ENCODE measurements at places on chromosomes 3 and 15.

- DNase-seq = peak; percentile 79
These were observed 3.2 kb upstream of the LSG1 start for GRCh38 chr3:194675081-194675640.

DNA sequence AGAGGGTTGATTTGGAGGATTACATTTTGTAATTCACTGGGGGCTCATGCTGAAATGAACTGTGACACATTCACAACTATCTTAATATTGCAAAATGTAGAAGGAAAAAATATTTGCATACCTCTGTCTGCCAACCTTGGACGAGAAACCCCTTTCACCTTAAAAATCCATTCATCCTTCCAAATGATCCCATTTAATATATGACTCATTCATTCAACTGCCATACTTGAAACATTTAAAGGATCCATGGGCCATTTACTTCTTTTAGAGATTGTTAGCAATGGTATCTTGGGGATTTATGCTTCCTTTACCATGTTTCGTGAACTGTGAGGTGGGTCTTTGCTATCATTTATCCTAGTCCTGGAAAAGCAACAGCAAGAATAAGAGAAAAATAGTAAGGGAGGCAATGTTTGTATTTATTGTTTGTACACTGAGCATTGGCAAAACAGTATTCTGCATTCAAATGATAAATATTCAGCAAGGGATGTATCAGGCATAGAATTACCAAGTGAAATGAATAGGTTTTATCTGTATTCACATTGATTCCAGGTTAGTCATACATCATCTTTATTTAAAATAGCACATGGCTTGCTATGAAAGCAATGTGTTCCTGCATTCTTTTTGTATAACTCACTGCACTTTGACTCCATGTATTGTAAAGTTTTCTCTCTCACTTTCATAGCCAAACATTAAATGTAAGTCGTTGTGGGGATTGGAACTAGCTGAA is 378.1 kb downstream of the NSUN3 start:
- no peak for DNase-seq

DNA sequence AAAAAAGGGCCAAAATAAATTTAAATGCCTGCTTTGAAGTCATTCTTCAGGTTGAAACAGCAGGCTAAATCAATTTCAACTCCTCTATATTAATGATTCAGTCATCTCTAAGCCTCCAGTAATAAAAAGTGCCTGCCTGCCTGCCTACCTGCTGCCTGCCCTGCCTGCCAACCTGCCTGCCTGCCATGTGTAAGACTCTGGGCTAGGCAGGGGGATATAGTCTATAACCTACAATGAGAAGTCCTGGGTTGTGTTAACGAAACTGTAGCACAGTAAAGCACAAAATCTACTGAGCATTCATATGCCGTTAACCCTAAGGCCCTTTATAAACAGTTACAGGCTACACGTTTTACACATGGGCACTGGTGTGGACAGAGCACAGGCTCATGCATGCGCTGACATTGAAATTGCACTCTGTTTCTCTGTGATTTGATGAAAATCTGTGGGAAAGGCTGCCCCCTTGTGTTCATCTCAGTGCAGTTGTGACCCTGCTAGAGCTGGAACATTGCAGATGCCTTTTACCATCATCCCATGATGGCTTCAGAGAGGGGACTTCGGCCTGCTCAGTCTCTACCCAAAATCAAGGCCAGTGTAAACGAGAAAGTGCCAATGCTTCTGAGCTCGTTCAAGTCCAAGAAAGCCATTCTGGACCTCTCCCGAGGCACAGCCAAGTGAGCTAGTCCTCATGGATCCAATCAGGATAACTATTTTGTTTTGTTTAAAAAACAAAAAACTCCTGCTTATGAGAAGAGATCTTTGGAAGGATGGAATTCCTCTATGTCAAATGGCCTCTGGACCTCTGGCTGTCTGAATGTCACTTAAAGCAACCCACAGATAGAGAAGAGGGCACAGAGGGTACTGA is 64.6 kb downstream of the EFL1 start:
- DNase-seq = peak; percentile 73

GRCh38 chr3:106814231-106814630 is 563.0 kb upstream of the CCDC54 start:
- DNase-seq = no peak

DNA sequence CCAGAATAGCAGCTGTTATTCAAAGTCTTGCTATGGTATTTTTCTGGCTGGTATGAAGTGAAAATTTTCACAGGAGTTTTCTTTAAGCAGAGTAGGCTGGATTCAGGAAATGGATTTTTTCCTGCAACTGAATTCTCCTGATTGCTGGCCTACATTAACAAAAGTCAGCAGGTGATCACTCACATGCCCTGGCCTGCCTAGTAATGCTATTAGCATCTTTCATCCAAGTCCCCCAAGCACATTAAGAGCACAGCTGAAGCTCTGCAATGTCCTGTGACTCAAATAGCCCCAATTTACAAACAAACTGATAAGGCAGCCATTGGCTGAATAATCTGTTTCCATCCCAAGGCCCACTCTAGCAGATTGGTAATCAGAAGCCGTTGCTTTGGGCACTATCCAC is 688.3 kb upstream of the LMCD1 start:
- no peak for DNase-seq

- no peak for DNase-seq
These were observed 187.5 kb downstream of the DTWD1 start for GRCh38 chr15:49808341-49808740.

GRCh38 chr3:132789959-132790358 is 67.8 kb upstream of the NPHP3 start:
- DNase-seq = no peak

GRCh38 chr3:171497468-171497867 is 37.3 kb upstream of the TNIK start:
- no peak for DNase-seq

GRCh38 chr3:137032465-137033120 is 74.8 kb downstream of the IL20RB start:
- peak; percentile 91 for DNase-seq

DNA sequence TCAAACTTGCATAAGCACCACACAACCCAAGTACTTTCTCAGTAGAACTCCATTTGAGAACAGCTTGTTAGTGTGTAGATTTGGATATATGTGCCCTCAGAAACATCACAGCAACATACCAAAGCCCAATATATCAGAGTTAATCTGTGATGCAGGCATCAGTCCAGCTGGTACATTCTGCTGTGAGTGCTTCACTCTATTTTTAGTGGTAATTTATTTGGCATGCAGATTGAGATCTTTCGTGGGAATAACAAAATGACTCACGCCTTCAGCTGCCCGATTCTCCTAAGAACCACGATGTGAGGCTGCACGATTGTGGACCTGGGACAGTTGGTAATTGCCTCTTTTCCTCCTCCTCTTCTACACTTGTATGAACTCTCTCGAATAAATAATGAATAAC is 730.7 kb downstream of the SQOR start:
- DNase-seq = no peak

DNA sequence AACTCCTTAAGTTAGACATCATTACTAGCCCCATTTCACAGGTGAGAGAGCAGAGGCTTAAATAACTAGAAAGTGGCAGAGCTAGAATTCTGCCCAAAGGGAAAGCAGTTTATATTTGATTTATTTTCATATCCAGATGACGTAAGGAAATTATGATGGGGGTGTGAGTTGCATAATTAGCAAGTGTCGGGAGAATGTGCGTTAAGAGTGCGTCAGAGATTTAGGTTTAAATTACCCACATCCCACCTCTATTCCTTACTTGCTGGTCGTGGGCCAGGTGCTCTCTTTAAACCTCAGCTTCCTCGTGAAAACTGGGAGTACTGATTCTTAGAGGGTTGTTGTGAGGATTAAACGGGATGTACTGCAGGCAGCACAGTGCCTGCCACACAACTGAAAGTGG is 32.3 kb downstream of the FSTL1 start:
- DNase-seq = no peak

GRCh38 chr15:60458721-60459120 is 20.2 kb downstream of the ICE2 start:
- DNase-seq = no peak

DNA sequence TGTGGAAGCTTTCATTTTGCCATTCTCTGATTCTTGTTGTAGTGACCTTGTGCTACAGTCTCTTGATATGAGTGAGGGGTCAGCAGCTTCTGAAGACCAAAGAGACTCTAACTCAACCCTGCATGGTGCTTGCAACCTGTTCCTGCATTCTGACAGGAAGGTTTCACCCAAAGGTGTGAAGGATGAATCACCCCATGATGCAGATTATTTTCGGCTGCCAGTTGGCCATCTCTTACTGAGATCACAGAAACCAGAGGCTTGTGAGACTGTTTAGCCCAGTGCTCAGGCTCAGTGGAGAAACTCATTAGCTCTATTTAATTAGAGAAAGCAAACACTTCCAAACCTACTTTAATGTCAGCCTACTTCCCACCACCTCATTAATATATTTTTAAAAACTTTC is 29.2 kb upstream of the TPRG1 start:
- DNase-seq = peak; percentile 65

GRCh38 chr15:26866298-26867199 is at the start of gene GABRA5:
Gene GABRA5, plus strand, starts transcription at chr15:26867062. Its CDS starts 2,187 bp downstream, at chr15:26869249.
- no peak for DNase-seq

- DNase-seq = no peak
These were observed 19.9 kb downstream of the KLF13 start for GRCh38 chr15:31346367-31347066.

DNA sequence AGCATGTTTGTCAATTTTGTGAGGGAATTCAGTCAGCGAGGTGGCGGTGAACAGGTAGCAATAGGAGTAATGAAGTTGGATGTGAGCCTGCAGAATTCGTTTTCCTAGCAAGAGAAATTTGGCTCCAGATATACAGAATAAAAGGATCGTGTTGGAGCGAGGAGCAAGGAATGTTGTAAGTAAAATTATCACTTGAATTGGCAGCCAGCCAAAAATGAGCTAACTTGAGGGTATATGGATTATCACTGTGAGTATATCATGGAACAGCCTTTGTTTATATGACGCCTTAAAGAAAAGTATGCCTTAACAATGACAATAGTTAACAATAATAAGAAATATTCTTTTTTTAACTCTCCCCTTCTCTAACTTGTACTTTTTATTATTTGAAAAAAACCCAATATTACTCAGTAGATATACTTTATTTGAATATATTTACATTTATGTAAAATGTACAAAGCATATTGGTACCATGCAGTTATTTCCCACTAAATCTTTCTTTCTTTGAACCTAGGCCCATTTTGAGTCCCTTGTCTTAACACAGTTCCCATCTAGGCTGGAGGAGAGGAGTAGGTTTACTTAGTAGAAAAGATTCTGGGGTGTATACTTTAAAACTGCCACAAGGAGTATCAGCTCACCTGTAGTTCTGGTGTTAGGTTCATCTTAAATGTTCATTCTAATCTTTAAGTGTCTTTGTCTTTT is 29.3 kb downstream of the EPHA6 start:
- no peak for DNase-seq

- peak; percentile 83 for DNase-seq
These were observed 112.7 kb downstream of the RAB11A start for GRCh38 chr15:65981837-65982626.

- no peak for DNase-seq
These were observed 992.7 kb downstream of the NTRK3 start for GRCh38 chr15:87263871-87264270.

GRCh38 chr3:139639662-139640061 is 38.1 kb downstream of the NMNAT3 start:
- no peak for DNase-seq

GRCh38 chr15:57751177-57751800 is 44.8 kb downstream of the POLR2M start:
- no peak for DNase-seq

- DNase-seq = no peak
These were observed 341.7 kb downstream of the CLSTN2 start for GRCh38 chr3:140276703-140277102.

DNA sequence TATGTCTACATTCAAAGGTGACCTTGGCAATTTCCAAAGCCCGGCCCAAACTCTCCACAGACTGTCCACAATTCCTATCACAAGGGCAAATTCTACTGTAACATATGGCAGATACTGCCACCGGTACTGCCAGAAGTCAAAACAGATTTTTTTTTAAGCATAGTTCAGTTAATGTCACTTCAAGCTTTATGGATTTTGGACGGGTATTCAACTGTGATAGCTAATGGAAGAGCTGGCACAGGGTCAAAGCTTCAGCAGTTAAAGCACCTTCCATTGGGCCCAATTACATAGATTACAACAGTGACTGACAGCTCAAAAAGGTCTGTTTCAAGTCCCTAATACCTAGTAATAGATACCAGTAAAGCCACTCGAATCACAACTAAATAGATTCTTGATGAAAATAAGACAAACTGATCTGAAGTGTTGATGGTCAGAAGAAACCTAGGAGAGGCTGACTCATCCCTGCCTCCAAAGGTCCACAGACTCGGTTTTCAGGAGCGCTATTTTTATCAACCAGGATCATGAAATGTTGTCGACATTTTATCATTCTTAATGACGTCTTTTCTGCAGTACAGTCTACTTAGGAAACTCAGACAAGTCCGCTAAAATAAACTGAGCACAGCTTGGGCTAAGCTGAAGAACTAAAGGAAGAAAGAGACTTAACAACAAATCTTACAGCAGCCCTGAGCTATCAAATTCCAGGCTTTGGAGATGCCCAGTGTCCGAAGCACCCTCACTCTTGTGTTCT is 38.7 kb downstream of the ANXA2 start:
- no peak for DNase-seq

GRCh38 chr15:100723315-100723801 is 121.0 kb downstream of the ASB7 start:
- no peak for DNase-seq

DNA sequence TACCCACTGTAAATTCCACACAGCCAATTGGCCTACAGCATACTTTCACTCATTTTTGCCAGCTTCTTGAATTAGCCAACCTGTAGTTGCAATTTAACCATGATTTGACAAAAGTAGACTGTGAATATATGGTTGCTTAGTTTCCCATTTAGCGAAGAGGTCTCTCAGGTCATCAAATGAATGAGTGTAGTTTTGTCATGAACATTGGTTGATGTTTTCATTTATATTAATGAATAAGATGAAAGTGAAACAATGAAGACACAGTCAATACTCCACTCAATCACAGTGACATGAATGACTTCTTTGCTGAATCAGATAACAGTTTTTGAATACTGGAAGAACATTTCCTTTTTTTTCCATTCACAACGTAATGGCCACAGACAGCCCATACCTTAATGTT is 15.3 kb upstream of the FAM3D start:
- no peak for DNase-seq

DNA sequence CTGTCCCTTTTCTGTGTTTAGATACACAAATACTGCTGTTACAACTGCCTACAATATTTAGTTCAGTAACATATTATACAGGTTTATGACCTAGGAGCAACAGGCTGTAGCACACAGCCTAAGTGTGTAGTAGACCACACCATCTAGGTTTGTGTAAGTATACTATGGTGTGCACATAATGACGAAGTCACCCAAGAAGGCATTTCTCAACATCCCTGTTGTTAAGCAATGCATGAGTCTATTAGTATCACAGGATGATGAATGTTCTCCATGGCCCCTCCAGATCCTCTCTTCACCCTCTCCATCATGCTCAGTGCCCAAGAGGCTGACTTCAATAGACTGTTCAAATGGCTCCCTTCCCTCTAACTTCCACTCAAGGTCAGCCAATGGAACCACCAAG is 14.6 kb upstream of the SEC62 start:
- no peak for DNase-seq

Measured in activated CD8-positive, alpha-beta memory T cell treated with anti-CD3 and anti-CD28 coated beads for 24 hours (primary cell).